ENCODE measurements at places on chromosomes 2 and 18.

- DNase-seq: no peak
Observed at GRCh38 chr2:187879491-187879890, 325.3 kb upstream of the TFPI start.

GRCh38 chr2:239936838-239937581, 88.1 kb downstream of the NDUFA10 start:
- DNase-seq: no peak

DNA sequence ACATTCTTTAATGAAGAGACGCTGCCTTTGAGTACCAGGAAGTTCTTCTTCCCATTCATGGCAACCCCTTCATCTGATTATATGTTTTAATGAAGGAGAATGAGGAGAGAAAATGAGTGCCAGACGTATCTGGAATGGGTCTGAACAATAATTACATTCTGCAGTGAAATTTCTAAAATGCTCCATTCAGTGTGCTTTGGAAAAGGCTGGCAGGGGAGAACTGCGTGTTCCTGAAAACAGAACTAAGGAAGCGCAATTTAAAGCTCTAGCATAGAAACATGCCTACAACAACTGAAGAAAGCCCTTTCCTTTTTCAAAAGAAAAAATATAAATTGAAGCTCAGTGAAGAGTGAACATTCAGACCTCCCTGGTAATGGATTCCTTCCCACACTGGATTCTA, 58.8 kb downstream of the BOD1L2 start:
- no peak for DNase-seq

DNA sequence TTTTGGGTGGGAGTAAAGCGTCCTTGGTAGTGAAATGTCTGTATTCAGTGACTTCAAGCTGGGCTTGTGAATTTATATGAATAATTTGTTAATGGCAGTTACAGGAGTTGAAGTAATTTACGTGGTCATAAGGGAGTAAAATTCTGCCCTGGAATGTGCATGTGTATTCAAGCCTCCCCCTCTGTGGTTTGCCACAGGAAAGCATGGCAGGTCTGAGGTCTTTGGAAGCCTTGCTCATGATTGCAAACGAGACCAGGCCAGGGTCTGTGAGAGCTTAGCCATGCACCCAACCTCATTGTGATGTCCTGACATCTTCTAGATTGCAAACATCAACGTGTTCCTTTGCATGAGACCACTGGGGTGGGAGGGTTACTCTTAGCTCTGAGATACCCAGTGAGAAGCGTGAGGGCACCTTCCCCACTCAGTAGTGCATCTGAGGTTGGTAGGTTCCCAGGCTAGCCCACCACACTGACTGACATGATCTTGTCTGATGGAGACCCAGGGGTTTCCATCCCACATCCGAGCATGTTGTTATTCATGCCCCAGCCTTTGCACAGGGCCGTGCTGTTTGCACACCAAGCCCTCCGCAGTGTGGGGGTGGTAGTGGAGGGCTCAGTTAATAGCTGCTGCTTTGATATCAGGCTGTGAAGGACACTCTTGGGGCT, 216.5 kb downstream of the KLHL29 start:
- DNase-seq: no peak

DNA sequence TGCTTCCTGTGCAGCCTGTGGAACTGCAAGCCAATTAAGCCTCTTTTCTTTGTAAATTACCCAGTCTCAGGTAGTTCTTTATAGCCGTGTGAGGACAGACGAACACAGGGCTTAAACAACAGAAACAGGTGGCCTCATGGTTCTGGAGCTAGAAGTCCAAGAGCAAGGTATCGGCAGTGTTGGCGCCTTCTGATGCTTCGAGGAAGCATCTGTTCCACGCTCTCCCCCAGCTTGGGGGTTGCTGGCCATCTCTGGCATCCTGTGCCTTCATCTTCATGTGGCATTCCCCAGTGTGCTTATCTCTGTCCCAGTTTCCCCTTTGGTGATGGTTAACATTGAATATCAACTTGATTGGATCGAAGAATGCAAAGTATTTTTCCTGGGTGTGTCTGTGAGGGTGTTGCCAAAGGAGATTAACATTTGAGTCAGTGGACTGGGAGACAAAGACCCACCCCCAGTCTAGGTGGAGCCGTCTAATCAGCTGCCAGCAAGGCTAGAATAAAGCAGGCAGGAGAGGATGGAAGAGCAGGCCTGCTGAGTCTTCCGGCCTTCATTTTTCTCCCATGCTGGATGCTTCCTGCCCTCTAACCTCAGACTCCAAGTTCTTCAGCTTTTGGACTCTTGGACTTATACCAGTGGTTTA, 287.6 kb downstream of the PHLPP1 start:
- DNase-seq: no peak

DNA sequence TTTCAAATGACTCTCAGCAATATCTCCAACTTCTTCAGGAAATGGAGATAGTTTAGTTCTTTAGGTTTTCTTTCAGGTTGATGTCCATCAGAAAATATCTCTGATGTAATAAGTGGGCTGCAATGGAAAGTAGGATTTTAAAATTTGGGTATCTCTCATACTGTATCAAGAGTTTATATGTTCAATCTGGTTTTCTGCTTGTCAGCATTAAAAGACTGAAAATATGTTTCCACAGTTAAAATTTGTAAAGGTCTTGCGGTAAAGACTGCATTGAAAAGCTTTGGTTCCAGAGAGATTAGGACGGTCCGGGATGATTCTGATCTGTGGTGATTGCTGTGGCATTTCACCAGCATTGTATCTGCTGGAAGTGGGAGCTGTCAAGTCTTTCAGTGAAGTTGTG, 83.2 kb downstream of the LYPD1 start:
- DNase-seq: no peak

- no peak for DNase-seq
Observed at GRCh38 chr2:196291426-196291825, 120.0 kb upstream of the STK17B start.

GRCh38 chr2:183474912-183475695, 350.9 kb downstream of the NUP35 start:
- no peak for DNase-seq

GRCh38 chr2:10305715-10306114, 3.0 kb downstream of the HPCAL1 start:
- DNase-seq: peak; percentile 33

- DNase-seq: no peak
Observed at GRCh38 chr2:7077660-7078267, 160.6 kb downstream of the RNF144A start.

DNA sequence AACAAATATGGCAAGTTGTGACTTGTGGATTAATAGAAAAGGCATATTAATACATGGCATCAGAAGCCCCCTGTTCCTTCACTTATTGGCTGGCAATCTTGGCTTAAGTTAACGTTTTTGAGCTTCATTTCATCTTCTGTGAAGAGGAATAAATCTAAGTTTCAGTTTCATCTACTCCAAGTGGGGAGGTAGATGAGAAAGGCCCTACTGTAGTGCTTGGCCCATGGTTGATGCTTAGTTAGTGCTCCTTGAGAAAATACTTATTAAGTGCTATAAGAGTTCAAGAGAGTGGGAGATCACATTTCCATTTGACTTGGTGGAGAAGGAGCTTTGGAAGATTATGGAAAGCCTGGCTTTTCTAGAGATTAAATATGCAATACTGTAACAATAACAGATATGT, 244.3 kb downstream of the BABAM2 start:
- DNase-seq: no peak

DNA sequence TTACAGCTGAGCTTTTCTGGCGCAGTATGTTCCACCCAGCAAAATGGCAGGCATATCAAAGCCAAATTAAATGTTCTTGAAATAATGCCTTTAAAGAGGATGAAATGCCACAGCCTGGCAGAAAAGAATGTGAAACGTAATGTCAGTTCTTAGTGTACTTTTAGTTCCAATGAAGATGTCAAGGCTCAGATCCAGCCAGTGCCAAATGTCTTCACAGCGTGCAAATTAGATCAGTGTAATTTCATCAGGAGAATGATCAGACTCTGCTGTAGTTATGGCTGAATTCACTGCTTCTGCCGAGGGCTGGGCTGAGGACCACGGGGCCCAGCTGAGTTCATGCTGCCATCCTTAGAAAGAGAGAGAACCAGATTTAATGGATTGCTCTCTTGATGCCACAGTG, 78.7 kb upstream of the ITGA4 start:
- DNase-seq: no peak

DNA sequence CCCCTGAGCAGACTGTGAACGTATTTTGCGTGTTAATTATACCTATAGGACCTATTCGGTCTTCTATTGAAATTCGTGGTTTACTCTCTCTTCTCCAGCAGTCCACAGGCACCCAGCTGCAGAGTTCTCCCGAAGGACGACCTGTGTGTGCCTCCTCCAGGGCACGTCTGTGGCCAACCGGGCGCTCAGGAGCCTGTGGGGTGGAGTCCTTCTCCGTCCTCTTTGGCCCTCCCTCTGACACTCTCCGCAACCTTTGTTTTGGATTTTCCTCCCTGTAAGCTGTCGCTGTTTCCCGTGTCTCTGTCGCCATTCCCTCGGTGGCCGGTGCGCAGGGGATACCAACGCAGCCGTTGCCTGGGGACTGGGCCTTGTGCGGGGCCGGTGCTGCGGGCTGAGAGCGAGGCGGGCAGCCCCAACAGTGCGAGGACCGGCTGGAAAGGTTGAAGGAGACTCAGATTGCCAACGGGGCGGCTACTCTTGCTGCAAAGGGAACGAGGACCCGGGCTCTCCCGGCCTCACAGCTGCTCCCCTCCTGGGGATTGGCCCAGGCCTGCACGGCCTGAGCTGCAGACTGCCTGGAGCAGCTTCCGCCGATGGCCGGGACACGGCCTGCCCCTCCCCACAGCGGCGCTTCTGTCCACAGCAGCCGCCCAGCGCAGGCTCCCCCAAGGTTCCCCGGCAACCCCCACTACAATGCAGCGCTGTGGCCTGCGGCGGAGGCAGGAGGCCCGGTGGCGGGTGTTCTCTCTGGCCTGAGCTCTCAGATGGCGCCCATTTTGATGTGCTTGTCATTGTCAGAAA, 221.0 kb downstream of the MTX2 start:
- peak; percentile 21 for DNase-seq

- no peak for DNase-seq
Observed at GRCh38 chr2:107028661-107029060, 142.7 kb upstream of the ST6GAL2 start.

DNA sequence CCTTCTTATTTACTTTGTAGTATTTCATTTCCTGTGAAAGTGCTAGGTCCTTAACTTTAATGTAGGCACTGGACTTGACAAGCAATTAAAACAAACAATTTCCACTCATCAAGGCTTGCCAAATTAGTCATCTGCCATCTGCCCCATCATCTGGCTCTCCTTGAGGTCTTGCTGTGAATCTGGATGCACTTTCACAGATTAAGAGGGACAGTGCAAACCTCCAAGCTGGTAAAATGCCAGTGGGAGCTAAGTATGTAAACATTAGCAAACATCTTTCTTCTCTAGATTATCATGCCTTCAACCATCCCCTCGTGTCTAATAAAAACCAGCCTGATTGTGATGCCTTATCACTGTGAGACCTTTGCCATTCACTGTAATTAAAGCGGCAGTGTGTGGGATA, 402.9 kb downstream of the ERBB4 start:
- no peak for DNase-seq

GRCh38 chr2:214203214-214203613, 207.6 kb upstream of the VWC2L start:
- DNase-seq: no peak

GRCh38 chr2:3442185-3442584, 62.7 kb downstream of the TRAPPC12 start:
- no peak for DNase-seq

GRCh38 chr2:53036196-53036595, 731.4 kb upstream of the CHAC2 start:
- DNase-seq: no peak

DNA sequence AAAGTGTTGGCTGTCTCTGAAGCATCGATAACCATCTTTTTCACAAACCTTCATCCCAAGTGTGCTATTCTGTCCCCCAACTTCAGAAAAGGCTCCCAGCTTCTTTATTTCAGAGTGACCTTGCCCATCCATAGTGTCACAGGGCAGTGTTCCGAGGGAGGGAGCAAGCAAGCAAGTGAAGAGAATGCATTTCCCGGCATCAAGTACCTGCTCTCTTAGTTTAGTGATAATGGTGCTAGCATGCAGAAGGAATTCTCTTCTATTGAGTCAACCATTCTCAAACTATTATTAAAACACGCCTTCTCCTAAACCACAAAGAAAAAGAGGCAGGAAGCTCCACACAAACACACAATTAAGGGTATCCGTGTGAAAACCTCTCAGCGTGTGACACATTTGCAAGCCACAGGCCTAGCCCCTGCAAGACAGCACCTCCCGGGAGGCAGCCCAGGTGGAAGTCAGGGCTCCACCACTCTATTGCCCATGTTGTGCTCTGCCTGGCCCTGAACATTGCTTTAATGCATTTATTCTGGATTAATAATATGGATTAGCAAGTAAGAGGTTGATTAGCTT, 504.9 kb downstream of the GALR1 start:
- no peak for DNase-seq

DNA sequence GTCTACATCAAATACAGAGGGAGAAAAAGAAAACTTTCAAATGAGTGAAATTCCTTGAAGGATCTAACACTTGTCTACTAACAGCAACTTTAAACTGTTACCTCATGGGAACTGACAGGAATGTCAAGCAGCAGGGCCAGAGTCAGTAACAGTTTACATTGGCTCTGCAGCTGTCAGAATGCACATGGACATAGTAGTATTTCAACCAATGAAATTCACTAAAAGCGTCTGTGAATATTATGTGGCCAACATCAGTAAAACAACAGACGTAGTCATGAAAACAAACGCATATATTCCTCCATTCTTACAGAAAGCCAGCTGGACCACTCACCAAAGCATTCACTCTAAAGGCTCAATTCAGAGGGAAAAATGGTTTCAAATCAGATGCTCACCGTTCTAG, 79.3 kb upstream of the RNU4ATAC start:
- DNase-seq: no peak

GRCh38 chr18:2417861-2418610, 153.3 kb downstream of the METTL4 start:
- DNase-seq: no peak

DNA sequence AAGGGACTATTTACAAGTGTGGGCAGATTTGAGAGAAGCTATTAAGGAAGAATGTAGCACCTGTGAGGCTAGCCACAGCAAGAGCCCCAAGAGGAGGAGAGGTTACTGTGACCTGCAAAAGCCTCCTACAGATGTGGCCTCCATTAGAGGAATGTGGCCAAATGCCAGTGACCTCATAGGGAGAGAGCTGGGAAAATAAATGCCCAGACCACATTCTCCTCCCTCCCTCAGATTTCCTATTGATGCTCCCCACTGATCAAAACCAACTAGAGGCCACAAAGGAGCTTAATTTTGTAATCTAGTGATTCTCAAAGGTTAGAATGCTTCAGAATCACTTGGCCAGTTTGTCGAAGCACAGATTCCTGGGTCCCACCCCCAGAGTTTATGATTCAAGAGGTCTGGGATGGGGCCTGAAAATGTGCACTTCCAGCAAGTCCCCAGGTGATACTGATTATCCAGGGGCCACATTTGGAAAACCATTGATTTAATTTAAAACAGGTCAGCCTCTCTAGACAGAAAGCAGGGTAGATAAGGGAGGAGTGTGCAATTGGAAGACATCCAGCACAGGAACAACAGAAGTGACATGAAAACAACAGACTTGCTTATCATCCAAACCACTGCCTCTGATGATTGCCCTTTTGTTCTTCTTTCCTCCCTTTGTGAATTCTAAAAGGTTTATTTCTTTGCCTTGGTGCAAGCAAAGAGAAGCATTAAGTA, 61.2 kb upstream of the RBBP8 start:
- DNase-seq: no peak
